HEK293T (cell line): ENCODE measurements at places on chromosomes 2 and 18.
A peak's percentile ranks its signal among the peaks of the same experiment; 100 is the strongest.

DNA sequence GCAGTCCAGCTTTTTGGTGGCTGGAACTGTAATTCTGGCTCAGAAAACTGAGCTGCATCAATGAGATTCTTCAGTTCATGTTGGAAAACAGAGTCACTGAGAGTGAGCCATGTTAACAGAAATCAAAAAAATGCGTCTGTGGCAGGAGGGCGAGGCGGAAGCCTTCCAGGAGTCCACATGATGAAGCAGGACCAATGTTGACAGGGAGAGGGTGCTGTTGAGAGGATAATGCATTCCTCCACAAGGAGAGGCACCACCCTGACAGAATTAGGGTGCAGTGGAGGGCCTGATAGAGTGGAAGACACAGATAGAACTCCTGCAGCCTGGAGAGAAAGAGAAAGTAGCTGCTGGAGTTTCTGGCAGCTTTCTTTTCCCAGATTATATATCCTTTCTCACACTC is 111.5 kb downstream of the MGAT5 start:
- peak; percentile 15 for DNase-seq

GRCh38 chr18:55805666-55806065 is 217.7 kb upstream of the TCF4 start:
- DNase-seq = no peak

- no peak for DNase-seq
These were observed 25.2 kb downstream of the DYTN start for GRCh38 chr2:206692971-206693370.

DNA sequence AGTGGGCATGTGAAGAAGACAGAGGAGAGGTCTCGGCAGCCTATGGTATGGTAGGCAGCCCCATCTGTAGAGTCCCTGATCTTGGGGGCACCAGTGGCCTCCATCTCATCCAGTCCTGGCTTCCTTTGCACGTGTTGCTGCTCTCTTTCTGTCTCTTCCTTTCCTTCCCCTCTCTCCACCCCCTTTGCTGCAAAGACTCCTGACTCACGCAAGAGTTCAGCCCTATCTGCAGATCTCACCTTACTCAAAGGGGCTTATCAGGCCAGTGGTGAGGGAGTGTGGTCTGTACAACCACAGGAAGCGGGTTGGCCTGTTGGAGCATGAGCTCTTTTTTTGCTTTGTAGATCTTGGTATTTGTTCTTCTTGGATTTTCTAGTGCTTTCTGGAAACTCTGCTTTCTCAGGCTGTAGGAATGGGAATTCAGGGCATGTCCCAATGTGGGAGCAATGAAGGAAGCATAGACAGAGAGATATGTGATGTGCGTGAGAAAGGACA is 14.6 kb upstream of the NT5DC4 start:
- no peak for DNase-seq

- DNase-seq = peak; percentile 45
These were observed 593 bp downstream of the ZNF514 start for GRCh38 chr2:95158891-95159619.

- no peak for DNase-seq
These were observed 34.2 kb downstream of the FIGN start for GRCh38 chr2:163701399-163702195.

DNA sequence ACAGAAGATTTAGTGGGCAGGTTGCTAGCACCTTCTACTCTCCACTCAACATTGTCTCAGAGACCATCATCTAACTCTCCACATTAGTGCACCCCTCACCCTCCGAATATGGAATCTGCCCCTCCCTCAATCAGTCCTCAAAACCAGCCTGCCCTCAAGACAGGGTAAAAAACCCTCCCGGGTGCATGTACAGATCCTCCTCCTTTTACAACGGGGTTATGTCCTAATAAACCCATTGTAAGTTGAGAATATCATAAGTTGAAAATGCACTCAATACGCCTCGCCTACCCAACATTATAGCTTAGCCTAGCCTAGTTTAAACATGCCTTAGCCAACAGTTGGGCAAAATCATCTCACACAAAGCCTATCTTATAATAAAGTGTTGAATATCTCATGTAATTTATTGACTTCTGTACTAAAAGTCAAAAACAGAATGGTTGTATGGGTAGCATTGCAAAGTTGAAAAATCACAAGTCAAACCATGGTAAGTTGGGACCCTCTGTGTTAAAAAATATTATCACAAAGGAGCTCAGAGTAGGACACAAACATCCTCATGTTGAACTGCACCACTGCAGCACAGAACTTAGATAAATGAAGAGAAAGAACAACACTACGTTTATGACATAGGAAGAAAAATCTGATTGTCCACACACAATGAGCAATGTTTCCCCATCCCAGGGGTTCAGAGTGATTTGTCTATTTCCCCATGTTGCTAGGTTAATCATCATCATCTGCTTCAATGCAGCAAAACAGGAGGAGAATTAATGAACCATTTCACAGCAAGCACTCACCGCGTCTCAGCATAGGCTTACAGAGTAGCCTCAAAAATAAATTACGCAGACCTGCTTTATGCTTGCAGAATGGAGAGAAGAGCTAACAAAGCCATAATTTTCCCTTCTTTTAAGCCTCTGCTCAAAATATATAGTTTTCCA is 184.1 kb upstream of the ARL4C start:
- DNase-seq = no peak

DNA sequence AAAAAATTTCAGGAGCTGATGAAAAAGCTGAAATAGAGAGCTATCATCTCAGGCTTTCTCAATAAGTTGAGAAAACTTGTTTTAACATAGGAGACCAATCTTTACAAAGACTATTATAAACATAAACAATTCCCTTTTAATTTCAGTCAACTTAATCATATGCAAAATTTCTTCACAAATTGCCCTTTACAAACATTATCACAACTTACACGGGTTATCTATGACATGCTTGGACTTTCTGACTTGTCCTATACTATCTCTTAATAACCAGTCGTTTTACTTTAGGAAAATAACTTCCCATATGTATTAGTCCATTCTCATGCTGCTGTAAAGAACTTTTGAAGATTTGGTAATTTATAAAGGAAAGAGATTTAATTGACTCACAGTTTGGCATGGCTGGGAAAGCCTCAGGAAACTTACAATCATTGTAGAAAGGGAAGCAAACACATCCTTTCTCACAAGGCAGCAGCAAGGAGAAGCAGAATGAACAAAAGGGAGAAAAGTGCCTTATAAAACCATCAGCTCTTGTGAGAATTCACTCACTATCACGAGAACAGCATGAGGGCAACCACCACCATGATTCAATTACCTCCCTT is 1583.7 kb upstream of the CELF4 start:
- no peak for DNase-seq

DNA sequence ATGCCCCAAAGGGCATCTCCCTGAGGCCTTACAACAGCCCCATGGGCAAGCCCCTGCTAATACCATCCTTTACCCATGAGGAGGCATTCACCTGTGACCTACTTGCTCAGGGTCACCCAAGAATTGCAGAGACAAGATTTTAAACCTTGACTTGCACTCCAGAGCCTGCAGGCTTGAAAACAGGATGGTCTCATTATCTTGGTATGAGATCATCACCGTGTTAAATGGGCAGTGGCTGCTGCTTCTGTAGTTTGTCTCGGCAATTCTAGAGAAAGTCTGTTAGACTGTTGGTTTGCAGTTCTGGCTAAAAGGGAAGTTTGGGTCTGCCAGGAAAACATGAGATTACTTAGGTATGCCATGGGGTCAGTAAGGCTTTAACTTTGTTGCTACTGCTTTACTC is 698.9 kb downstream of the GALR1 start:
- DNase-seq = no peak

DNA sequence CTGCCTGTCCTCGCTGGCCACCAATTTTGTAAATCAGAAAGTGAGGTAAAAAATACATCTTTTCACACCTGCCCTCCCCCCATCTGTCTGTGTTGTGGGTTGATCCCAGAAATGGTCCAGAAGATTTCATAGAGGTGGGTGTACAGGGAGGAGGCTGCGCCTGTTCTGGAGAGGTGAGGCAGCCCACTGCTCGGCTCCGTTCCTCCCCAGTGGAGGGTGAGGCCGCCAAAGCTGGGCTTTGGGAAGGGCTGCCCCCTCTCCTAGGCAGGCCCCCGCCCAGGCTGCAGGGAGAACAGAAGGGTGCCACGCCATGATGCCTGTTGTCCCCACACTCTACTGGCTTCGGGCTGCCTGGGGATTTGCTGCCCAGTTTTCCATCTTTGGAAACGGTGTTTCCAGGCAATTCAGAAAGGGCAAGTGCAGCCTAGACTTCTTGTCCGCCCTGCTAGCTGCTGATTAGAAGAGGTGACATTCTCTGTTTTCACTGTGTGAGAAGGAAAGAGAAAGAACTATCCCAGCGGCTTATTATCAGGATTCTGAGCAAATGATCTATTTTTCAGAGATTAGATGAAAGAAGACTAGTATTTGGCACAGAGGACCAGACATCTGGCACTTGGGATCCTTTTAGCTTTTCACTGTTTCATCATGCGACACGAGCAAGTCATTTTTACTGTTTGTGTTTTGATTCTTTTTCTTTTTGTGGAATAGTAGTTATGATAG is 18.7 kb downstream of the SMARCAL1 start:
- no peak for DNase-seq

GRCh38 chr18:70132999-70133398 is 72.5 kb downstream of the RTTN start:
- no peak for DNase-seq

GRCh38 chr2:31020713-31021112 is 117.5 kb downstream of the GALNT14 start:
- no peak for DNase-seq

DNA sequence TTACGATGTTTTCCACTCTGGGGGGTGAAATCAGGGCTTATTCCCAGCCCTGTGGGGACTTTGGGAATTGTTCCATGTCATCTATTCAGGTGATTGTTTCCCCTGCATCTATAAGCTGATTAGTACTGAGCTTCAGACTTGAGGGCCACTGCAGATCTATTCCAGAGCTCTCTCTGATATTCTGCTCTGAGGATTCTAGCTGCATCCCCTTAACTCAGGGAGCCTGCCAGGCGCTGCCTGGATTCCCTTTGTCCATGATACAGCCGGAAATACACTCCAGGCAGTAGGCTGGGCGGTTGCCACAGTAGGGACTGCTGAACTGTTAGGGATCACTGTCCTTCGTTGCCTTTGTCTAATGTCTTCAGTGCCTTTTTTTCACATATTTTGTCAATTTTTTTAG is 31.3 kb downstream of the PTRHD1 start:
- no peak for DNase-seq

- DNase-seq = no peak
These were observed 14.8 kb downstream of the TWIST2 start for GRCh38 chr2:238862701-238863100.

DNA sequence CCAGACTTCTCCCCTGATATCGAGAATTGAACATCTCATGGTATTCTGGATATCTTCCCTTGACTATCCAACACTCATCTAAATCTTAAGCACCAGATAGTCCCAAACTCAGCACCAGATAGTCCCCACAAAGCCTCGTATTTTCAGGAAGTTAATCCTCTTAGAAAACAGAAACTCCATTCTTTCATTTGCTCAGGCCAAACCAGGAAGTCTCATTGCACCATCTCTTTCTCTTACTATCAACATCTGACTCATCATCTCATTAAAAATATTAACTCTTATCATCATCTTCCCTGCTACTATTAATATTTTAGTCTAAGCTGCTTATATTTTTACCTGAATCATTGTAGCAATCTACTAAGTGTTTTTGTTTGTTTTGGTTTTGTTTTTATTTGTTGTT is 286.4 kb downstream of the GALNT13 start:
- DNase-seq = no peak

DNA sequence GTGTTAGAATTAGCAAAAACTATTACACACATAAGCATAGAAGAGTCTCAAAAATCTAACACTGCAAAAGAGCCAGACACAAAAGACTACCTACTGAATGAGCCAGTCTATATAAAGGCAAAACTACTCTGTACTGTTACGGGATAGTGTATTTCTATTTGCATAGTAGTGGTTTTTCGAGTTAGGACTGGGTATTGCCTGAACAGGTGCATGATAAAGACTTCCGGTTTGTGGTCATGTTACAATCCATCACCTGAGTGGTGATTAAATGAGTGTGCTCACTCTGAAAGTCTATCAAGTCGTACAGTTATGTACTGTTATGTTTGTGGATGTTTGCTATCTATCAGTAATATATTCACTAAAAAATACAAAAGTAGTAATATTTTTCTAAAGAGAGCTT is 523.3 kb upstream of the SYT4 start:
- no peak for DNase-seq

GRCh38 chr2:42224422-42225067 is 55.4 kb downstream of the EML4 start:
- DNase-seq = no peak

DNA sequence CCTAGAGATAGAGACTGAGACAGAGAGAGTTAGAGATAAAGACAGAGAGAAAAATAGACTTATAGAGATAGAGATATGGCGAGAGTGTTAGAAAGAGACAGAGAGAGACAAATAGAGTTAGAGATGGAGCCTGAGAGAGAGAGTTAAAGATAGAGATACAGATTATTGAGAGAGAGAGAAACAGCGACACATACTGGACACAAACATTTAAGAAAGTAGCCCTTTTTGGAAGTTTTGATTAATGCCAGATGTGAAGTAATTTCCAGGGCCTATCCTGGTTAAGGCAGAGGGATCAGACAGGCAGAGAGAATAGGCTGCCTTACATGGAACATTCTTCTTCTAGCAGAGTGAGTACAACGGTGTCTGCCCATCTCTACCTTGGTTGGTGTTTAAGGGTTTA is 311.6 kb upstream of the CDH7 start:
- no peak for DNase-seq
